Right ventricle myocardium superior (tissue), 1 donor: ENCODE measurements at places on chromosomes 2 and 18.

DNA sequence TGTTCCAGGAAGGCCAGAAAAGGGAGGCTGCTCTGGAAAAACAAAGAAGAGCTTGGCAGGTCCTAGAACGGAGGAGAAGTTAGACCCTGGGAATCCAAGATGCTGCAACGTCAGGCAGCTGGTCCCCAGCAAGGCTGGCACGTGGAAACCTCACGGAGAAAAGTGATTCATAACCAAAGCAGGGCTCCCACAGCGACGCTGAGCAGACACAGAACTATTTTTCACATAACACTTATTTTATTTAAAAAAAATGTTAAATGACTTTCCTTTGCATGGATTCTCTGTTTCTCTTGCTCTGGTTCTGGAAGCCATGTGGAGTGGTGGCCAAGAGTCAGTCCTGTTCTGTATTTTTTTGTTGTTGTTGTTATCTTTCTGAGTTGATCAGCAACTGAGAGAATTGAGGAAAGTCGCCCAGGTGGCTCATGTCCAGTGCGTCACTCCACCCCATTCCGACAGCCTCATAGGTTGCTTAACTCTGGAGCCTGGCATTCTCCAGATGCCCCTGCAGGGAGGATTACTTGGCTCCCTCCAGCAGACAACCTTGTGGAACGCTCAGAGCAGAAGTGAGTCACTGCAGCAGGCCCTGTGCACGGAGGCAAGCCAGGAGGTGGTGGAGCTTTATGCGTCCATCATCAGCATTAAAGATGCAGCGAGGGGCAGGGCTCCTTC is 229.9 kb upstream of the HDAC4 start:
- DNase-seq, result no peak

DNA sequence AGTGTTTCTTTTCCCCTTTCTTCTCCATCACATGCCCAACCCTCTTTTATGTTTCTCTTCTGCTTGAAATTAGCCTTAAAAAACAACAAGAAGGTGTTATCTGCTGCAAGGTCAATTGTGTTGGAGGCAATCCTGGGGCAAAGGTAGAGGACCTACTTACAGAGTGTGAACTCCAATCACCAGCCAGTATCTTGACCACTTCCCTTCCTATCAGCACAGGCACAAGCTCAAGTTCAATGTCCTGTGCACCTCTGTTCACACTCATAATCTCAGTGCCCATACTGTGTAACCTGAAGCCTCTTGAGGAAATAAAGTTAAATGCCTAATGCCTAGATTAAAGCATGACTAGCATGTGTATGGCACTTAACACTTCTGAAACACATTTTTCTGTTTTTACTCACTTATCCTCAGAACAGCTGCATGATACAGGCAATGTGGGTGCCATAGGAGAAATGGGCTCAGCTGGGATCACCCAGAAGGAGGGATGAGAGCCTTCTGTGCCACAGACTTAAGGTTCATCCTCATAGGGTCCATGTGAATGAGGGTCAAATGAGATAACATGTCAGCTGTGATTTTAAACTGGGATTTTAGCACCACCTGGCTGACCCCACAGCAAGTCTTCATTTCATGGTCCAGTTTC is 701.5 kb downstream of the BCL11A start:
- no peak for DNase-seq

GRCh38 chr2:174602745-174603144 is 5.1 kb upstream of the WIPF1 start:
- DNase-seq, result no peak

DNA sequence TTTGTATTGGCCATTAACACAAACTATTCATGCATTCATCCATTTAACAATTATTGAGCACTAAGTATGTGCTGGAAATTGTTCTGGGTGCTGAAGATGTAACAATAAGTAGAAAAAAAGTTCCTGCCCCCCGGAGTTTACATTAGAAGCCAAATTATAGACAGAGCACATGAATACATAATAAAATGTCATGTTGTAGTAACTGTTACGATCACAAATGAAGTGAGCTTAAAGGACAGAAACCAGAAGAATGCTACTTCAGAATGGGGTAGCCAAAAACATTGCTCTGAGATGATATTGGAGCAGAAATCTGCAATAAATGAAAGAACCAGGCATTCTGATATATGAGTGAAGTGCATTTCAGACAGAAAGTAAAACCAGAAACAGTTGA is 256.0 kb upstream of the SETBP1 start:
- no peak for DNase-seq

- DNase-seq, result no peak
Observed at GRCh38 chr2:57602733-57603132, 443.9 kb upstream of the VRK2 start.
